ENCODE measurements at places on chromosomes 1 and 21.

DNA sequence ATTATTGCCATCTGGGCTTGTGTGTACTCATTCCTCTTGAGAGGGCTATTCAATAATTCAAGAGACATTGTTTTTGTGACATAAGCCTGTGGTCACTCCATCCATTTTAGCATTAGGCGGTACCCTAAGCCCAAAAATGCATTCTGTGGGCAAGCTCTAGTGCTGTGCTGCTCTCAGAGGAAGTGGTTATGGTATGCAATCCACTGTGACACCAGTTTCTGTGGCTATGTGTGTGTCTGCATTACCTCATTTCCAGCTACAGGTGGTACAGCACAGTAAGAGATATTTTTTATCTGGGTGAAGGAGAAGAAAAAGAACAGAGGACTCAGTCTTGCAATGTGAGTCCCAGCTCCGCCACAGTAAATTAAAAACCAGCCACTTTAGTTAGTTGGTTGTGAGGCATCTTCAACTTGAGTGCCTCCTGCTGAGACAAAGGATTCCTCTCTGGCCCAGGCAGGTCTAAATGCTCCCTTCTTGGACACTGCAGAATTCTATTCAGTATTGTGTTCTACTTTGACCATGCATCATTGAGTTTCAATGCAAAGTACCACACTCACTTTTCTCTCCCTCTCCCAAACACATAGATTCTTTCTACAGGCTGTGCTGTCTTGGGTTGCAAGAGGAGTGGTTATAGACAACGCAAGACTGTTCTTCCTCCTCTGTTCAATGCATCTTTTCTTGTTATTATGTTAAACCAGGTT, 777.8 kb upstream of the BRINP3 start:
- no peak for DNase-seq

DNA sequence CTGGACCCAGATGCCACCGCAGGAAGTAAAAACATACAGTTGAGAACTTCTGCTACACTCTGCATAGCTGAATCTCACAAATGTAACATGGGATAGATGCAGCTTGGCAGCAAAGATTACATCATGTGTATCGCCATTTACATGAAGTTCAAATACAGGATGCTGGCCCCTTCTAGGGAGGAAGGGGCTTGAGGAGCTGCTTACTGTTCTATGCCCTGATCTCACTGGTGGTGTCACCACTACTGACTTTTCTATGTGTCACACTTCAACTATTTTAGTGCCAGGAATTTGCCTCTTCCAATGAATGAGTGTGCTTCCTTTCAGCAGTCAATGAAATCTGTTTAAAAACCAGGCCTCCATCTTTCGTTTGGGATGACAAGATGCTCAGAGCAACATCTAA, 31.1 kb downstream of the MRAP start:
- DNase-seq, result no peak

- no peak for DNase-seq
These were observed 264.6 kb downstream of the HHIPL2 start for GRCh38 chr1:222283147-222283768.

GRCh38 chr1:55060133-55060999, 21.0 kb downstream of the PCSK9 start:
- DNase-seq, result no peak

GRCh38 chr1:108896146-108897145, 19.7 kb downstream of the GPSM2 start:
- no peak for DNase-seq

DNA sequence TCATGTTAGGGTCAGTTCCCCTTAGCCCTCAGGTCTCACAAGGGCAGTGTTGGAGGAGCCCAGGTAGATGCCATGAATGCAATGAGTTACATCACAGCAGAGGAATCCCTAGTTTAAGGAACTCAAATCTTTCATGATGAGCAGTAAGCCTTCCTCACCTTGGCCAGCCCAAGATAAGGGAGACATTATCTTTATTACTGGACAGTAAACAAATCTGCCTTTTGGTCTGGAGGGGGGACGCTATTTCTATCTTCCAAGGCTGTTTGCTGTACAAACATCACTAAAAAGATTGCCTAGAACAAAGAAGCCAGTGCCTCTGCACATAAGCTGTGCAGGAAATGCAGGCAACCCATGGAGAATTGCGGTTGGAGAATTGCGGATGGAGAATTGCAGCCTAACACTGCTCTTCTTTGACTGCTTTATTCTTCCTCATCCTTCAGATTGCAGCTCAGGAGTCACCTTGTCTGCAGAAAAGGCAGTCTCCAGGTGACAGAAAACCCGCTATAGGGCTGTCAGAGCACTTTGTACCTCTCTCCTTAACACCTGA, 2.3 kb upstream of the CHI3L1 start:
- DNase-seq, result no peak

GRCh38 chr1:183230413-183230812, 44.3 kb downstream of the LAMC2 start:
- no peak for DNase-seq

GRCh38 chr1:173420330-173420806, 56.8 kb upstream of the PRDX6 start:
- DNase-seq, result no peak

DNA sequence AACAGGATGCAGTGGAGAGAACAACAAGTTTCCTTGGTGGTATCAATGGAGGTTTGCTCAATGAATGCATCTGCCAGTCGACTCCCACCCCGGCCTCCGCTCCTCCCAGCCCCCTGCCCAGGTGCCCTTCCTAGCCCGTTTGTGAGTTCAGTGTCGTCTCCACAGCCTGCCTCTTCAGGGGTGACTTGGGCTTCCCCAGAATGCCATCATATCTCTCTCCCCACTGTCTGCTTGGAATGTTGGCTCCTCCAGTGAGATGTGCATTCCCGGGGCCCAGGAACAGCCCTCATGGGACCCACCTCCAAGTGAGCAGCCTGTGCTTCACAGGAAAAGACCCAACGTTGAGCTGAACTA, 30.5 kb downstream of the MATN1 start:
- DNase-seq, result no peak

- DNase-seq, result no peak
These were observed 77.0 kb upstream of the FAM20B start for GRCh38 chr1:178948676-178949075.

DNA sequence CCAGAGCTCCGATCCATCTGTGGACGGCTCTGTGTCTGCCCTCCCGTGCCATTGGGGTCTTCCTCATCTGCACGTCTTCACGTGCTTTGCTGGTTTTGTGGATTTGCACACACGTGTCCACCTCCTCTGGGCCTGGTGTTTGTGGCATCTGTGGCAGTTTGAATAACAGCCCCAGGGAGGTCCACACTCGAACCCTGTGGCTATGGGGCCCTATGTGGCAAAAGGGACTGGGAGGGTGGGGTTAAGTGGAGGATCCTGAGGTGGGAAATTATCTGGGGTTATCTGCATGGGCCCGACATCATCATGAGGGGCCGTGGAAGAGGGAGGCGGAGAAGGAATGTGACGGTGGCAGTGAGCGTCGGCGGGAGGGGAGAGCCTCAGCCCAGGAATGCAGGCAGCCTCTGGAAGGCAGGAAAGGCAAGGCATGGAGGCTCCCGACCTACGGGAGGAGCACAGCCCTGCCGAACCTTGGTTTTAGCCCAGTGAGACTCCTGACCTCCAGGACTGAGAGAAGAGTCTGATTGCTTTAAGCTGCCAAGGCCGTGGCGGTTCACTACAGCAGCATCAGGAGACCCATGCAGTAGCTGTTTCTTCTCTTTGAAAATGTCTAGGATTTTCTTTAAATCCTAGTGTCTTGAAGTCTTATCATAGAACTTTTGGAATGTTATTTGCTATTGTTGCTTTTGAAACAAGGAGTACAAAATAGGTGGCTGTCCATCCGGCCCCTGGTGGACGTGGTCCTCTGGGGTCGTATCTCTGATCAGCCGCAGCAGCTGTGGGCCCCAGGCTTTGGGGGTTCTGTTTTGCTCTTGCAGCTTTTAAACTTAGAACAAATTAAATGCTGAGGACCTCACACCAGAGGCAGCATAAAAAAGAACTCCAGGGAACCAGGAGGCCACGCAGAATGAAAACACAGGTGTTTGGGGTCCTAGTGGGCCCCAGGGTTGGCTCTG, 40.0 kb upstream of the LRRC3 start:
- DNase-seq, result no peak

DNA sequence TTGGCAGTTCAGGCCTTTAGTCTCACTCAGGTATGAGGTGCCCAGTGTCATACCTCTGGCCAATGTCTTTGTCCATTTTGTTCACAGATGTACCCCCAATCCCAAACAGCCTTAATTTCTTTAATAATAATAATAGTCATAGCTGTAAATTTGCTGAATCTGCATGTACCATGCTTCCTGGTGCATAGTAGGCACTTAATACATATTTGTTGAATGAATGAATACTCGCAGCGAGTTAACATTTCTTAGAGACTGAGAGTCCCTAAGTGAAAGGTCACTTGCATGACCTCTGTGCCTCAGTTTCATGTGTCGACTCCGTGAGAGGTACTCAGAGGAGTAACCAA, 12.5 kb downstream of the ALPL start:
- no peak for DNase-seq

GRCh38 chr1:185735701-185736064, 1.5 kb downstream of the HMCN1 start:
- no peak for DNase-seq

DNA sequence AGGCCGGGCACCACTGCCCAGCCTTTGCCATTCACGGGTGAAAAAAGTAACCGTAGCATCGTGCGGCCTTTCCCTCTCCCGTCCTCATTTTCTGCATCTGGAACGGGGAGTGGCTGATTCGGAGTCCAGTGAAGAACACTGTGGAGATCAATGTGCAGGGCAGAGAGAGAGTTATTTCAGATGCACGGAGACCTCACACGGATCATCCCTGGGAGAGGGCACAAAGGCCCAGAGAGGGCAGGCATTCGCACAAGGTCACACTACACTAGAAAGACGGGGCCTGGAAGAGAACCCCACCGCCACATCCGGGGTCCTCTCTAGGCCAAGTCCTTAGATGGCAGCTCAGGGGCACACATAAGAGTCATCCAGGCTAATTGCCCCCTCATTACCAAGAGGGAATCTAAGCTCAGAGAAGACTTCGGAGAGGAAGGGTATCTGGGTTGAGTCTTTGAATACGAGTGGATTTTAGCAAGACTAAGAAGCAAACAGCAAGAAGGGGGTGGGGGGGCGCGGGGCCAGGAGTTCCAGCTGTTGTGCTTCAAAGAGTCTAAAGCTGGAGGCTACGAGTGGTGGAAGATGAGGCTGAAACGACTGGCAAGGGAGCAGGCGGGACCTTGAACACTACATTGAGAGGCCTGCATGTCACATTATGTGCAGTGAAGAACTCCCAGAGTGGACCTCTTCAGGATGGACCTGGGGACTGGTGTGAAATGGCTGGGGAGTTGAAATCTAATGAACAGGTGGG, 857 bp downstream of the GPX7 start:
- no peak for DNase-seq

DNA sequence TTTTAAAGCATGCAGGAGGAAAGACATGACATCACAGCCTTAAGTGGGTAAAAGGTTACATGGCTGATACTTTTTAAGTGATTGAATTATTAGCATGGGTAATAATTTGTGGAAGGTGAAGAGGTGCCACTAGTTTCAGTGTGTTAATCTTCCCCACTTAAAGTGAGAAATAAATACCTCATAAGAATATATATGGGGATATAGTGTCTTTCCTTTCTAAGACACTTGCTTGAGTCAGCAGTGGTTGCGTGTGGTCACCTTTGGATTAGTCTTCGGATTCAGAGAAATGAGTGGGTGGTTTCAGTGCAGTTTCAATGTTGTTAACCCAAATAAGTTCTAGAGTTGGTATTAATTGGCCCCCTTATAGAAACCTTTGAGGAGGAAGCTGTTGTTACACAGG, 94.1 kb downstream of the ADGRL2 start:
- no peak for DNase-seq

DNA sequence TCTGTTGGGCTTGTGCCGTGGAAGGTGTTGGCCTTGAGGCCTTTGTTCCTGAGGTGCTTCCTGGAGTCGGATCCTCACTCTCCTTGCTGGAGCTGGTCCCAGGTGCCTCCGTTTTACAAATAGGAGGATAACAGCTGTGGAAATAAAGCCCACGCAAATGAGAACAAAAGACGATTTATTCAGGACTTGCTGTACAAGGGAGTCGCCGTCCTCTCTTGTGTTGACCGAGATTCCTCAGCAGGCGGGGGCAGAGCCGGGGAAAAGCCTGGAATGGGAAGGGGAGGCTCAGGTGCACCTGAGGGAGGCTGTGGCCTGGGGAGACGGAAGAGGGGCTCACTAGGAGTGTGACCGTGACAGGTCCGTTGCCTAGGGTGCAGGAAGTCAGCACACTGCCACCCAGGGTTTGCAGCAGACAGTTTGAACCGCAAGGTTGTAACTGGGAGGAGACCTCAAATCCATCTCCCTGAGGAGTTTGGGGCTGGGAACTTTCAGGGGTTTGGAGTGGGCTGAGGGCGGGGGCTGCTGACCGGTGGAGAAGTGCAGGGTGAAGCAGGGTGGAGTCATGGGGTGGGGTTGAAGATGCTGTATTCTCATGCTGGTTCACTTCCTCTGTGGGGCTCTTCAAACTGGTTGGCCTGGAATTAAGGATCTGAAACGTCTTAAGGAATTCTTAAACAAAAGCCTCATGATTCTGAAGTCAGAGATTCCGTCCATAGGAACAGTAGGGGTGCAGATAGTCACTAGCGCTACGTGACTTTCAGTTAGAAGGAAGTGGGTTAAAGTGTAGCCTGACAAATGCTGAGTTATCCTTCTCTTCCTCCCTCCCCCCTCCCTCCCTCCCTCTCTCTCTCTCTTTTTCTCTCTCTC, 2.6 kb upstream of the CSTB start:
- DNase-seq, result no peak

All from stimulated activated CD8-positive, alpha-beta memory T cell treated with anti-CD3 and anti-CD28 coated beads, Interleukin-7, amount 100 ng/mL, for 24 hours (primary cell).